AG10803 (cell line): ENCODE measurements at places on chromosomes 3 and 15.

GRCh38 chr3:139601191-139601961, 61.8 kb upstream of the RBP1 start:
- DNase-seq = no peak

DNA sequence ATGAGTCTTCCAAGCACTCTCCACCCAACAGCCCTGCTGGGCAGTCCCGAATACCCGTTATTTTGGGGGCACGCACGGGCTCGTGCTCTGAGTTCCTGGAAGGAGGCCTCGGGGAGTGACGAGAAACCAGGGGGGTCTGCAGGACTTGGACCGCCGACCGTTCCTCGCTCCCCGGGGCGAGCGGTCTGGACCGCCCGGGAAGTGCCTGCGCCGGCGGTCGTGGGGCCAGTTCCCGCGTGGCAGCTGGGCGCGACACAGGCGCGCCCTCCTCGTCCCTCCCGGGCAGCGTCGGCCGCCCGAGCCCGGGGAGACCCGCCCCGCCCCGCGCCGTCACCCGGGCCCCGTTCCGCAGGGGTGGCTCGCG, 387 bp downstream of the GNB4 start:
- DNase-seq = peak; percentile 29

- DNase-seq = peak; percentile 94
These were observed 404.6 kb upstream of the C2CD4B start for GRCh38 chr15:62569460-62570404.

GRCh38 chr3:107562969-107563529, 40.3 kb downstream of the BBX start:
- no peak for DNase-seq

DNA sequence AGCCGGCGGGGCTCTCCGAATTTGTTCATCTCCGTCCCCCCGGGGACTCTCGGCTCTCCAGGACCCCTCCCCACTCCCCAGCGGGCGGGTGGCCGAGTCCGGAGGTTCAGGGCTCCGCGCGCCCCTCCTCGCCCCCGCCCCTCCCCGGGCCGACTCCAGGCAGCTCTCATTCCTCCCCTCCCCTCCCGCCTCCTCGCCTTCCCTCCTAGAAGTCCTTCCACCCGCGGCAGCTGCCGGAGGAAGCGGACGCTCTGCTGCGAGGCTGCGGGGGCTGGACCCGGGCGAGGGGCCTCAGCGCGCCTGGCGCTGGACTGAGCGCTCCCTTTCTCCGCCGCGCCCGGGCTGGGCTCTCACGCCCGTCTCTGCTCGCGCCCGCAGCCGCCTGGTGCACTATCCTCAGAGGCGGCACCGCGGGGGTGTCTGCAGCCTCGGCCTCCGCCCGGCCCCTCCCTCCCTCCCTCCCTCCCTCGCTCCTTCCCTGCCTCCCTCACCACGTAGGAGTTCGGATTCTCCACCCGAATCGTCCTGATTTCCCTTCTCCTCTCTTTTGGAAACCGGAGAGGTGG, at the start of gene ROBO2:
TSS of gene ROBO2 (plus strand) at position 494 of the 566 bp plus-strand sequence. CDS start 687 bp downstream, outside the sequence.
- peak; percentile 1 for DNase-seq

GRCh38 chr3:176690083-176690869, 507.0 kb downstream of the TBL1XR1 start:
- no peak for DNase-seq

DNA sequence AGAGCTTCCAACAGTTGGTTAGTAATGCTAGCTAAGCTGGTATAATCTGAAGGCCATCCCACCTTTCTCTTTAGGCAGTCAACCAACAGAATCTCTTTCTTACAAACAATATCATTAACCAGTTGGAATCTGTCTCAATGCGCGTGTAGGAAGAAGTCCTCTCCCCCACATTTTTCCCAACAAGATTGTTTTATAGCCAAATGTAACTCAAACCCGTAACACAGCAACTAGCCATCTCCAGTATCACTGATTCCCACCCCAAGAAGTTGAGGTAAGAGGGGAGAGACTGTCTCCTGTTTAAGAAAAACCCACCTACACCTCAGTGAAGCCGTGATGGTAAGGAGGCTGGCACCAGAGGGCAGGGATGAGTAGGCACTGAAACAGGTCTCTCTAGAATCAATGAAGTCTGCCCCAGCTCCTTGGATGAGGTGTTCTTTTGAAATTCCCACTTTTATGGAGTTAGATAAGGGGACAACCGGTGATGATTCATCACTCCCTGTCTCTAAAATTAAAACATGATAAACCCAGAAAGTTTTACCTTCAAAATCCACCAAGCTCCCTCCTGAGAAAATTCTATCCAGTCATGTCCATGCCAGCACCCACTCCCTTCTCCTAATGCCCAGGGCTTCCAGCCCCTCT, 30.9 kb downstream of the CDC25A start:
- DNase-seq = no peak

- DNase-seq = no peak
These were observed 5.6 kb downstream of the TP53BP1 start for GRCh38 chr15:43487271-43487895.

DNA sequence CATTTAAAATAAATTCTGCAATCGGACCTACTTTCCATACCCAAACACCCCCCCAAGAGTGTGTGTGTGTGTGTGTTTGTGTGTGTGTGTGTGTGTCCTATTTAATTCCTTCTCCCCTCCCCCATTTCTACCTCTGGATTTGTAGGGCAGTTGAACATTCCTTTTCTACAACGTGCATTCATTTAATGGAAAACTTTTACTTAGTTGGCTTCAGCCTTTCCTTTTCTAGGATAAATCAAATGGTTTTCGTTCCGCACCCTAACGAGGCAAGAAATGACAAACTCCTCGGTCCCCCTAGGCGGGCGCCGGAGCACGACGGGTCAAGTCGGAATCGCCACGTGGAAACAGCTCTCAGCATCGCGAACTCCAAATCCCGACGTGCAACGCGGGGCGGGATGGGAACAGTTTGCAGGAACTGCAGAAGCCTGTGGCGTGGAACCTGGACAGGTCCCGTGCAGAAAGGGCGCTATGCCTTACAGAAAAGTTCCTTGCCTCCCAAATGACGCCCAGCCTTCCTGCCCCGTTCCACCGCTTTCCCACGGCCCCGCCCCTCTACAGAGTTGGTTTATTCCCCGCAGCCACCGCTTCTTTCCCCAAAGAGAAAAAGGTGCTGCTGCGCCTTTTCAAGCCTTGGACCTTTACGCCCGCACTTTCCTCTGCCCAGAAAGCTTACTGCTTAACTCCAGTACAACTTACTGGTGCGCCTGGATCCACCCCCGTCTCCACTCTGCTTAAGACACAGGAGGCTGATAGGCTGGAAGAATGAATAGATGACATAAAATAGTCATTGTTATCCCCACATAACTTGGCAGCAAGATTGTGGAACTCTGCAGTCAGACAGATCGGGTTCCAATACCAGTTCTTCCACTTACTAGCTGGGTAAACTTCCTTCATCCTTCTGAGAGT, 1.1 kb upstream of the EIF2B5 start:
- DNase-seq = peak; percentile 77

GRCh38 chr15:23467110-23467600, 20.1 kb upstream of the GOLGA6L2 start:
- peak; percentile 41 for DNase-seq

DNA sequence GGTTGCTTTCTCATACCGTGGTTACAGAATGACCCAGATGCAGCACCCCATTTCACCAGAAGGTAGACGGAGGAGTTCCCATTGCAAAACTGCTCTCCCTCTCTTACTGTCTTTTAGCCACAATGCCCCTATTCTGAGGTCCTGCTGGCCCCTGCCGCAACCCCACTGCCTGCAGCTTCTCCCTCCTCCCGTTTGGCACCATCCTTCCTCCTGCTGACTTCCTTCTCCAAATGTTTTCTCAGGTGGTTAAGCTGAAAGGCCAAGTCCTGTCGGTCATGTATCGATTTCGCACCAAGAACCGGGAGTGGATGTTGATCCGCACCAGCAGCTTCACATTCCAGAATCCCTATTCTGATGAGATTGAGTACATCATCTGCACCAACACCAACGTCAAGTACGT, 132.3 kb upstream of the ABHD17C start:
- DNase-seq = no peak

- no peak for DNase-seq
These were observed 28.7 kb downstream of the FRMD4B start for GRCh38 chr3:69357196-69357595.

DNA sequence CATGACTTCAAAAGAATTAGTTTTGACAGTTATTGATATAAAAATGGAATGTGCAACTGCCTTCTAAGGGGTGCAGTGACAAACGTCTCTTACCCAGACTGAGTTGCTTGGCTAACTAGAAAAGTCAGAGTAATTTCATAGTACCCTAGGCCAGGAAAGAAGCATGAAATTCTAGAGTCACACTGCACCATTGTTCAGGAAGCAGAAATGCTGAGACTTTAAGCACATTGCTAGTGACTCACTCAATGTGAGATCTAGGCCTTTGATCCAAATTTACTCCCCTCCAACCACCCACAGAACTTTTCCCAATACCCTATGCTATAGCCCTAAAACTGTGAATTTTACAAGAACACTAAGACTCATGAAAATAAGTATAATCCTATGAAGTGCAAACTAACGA, 110.8 kb downstream of the DUT start:
- no peak for DNase-seq

- peak; percentile 33 for DNase-seq
These were observed 280.2 kb upstream of the C2CD4B start for GRCh38 chr15:62445244-62445643.

DNA sequence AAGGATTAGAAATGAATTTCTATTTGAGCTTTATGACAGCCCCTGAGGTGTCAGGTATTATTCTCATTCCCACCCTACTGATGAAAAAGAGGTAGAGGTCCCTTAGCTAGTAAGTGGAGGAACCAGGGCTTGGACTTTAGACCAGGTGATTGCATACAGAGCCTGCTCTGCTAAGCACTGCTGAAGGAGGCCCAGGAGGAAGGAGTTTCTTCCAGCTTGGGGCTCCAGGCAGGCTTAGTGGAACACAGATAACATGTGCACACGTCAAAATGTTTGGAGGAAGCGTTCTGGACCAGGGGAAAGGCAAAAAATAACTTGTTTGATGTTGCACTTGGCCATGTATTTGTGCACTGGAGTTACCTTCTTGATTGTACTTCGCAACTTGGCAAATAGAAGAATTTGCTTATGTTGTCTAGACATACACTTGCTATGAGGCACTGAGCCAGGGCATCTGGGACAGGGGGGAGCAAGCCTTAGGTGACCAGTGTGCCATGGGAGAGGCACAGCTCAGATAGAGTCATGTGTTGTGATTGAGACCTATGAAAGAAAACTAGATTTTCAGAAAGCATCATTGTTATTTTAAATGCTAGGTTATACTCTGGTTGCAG, 22.4 kb downstream of the IFT122 start:
- DNase-seq = no peak

DNA sequence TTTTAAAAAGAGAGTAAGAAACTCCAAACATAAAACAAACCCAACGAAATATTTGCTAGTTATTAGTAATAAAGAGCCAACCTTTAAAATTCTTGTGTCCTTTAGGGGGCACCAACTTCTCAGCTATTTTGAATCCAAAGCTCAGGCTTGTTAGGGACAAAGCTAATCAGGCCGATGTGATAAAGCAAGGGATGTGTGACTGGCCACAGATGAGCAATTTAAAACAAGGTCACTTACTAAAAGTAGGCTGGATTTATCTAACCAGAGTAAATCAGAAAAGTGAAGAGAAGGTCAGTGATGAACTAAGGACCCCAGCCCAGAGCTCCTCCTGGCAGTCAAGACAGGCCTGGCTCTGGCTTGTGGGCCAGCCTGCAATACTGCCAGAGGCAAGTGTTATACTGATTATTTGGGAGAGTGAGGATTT, 108.5 kb downstream of the CYP19A1 start:
- peak; percentile 56 for DNase-seq

DNA sequence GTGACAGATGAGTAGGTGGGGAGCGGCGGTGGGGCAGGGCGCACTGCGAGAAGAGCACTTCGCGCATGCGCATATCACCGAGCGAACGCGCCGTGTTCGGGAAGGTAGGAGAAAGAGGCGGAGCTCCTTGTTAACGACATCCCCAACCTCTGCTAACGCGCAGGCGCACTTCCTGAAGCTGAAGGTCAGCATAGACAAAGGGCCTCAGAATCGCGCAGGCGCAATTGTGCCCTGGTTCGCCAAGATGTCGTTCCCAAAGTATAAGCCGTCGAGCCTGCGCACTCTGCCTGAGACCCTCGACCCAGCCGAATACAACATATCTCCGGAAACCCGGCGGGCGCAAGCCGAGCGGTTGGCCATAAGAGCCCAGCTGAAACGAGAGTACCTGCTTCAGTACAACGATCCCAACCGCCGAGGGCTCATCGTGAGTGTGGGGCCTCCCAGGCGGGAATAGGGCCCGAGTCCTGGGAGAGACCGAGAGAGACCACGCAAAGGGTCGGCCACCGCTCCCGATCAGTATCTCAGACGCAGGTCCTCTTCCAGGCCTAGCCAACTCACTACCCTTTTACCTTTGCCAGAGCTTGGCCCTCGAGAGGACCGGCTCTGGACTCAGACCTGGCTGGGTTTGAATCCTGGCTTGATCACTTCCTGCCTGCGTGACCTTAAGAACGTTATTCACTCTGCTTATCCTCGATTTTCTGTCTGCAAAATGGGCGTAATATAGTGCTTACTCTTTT, at the start of gene NDUFB4:
TSS of gene NDUFB4 (plus strand) at position 221 of the 737 bp plus-strand sequence. CDS start at position 245, 24 bp downstream.
- peak; percentile 98 for DNase-seq

- no peak for DNase-seq
These were observed 51.1 kb upstream of the WNT5A start for GRCh38 chr3:55538158-55538557.

DNA sequence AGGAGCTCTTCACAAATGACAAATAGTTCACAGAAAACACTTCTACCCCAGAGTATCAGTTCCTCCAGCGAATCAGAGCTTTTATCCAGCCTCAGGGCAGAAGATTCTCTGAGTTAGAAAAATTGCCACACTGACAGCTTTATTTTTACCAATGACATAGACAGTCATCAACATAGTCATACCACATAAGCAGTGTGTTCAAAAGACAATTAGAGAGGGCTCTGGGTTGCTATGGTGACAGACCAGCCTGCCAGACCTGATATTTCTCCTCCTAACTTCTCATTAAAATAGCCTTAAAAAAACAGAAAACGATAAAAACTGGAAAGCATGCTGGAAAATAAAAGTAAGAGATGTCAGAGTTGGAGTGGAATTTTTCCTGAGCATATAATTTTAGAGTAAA, 45.9 kb upstream of the COL6A5 start:
- no peak for DNase-seq

DNA sequence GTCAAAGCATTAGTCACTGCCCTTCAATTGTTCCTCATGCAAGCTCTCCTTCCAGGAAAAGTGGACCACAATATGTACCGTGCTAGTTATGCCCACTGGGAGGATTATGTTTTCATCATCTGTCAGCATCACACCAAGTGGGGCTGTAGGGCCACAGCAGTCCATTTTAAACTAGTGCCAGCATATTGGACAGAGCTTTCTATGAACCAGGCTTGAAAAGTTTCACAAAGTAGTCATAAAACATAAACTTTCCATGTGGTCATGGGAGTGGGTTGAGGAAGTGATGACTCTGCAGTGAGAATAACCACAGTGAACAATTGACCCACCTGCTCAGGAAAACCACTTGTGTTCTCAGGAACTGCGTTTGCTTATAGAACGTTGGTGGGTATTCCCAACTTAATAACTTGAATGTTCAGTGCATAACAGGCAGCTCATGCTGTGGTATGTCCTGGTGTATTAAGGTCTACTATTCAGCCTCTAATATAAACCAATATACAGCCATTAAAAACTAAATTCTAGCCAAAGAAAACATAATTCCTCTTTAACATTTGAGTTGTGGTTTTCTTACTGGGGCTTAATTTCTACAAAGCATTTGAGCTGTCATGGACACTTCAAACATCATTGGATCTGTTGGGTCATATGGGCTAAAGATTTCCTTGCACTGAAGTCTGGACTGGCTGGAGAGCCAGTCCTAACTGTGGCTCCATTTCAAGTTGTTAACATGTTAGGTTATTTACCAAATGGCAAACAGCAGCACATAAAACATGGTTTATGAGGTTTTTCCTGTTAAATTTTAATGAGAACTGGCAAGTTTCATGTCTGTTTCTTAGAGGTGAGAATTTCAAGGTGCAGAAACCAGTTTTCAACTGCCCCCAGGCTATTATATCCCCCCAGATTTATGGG, 274.1 kb downstream of the OTOL1 start:
- no peak for DNase-seq
